ENCODE measurements at places on chromosomes 12 and 14.

- DNase-seq, result no peak
These were observed 23.0 kb upstream of the NRDE2 start for GRCh38 chr14:90354551-90355298.

DNA sequence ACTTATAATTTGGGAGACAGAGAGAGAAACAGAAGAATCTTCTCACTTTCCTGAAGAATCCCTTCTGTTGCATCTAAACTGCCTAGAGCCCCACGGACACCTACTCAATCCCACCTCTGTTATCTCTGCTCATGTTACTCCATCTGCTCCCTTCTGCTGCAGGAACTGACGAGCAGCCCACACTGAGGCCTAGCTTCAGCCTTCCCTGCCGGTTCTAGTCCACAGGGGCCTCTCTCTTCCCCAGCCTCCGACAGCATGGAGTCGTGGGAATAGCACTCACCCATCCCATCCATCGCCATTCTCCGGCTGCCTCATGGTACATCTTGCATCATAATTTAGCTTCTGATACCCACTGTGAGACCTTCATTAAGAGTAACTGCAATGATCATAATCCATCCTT lies 4.0 kb downstream of the RAB15 start:
- DNase-seq, result no peak

DNA sequence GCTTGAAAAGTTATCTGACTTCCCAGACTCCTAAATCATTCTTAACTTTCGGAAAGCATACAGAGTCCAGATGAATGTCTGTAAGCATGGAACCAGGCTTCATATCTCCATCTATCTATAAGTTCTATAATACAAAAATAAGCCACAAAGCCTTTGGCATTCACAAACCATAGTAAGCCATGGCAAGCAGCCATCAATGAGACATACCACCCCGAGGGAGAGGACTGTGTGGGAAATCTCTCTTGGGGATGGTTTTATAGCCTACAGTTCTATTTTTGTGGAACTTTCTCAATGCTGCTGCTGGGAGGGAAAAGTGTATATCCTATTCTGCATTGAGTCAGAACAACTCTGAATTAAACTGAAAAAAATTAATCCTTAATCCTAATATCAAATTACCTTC lies 20.4 kb downstream of the EGLN3 start:
- DNase-seq, result no peak

DNA sequence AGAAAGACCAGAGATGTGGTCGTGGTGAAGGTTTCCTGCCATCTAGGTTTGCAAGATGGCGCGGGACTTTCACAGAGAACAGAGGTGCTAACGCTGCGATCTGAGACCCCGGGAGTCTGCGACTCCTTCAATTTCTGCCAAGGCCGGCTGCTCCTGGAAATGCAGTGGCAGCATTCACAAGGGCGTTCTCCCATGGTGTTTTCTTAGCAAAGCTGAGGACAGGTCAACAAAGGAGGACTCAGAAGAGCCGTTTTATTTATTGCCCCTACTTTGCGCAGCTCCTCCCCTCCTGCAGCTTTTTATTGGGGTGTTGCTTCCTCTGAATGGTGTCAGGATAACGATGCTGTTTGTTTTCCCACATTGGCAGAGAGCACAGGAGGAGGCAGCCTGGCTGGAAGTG lies 86.3 kb downstream of the TMEM132C start:
- no peak for DNase-seq

DNA sequence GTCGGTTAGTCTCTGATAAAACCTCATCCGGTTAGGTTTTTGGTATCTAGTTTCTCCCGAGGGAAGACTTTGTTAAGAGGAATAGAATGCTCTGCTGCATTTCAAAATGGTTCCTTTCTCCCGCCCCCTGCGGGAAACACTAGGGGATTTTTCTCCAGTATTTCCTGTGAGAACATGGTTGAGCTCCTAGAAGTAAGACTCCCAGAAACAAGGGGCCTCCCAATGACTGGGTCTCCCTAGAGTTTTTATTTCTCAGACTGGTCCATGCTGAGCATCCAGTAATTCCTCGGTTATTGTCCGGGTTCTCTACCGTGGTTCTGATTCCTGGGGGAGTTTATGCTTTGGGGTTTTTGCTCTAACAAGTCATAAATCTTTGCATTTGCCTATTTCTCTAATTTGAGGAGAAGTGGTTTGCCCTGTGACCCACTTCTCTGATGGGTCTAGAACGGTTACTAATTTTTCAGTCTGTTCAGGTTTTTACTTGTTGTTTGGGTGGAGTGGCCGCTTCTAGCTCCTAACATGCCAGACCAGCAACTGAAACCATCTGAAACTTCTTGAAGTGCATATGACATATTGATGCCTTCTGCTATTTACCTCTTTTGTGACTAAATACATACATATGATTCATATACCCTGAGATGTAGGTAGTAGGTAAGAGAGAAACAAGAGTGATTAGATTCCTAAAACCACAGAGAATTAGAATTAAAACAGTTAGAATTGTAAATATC lies 25.1 kb downstream of the TESPA1 start:
- no peak for DNase-seq

DNA sequence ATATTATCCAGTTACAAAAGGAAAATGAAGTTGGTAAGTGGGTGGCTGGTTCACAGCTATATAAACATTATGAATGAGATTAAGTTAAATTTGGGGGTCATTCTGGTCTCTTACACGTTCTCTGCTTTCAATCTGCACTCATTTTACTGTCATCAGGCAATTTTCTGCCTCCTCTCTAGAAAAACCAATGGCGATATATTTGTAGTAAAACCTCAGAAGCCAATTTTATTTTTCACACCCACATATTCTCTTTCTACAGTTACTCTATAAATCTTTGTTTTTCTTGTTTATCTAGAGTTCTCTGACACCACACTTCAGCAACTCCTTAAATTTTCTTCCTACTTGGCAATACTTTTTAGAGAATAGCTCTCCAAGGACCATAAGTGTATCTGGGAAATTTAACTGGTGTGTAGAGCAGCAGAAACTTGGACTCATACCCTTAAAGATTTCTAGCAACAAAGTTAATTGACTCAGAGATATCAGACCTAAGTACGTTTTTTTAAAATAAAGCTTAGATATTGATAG lies 926.9 kb downstream of the TMTC2 start:
- DNase-seq, result no peak

GRCh38 chr14:76776428-76777251 lies 15.4 kb downstream of the VASH1 start:
- no peak for DNase-seq

- DNase-seq, result no peak
These were observed 14.1 kb downstream of the ALDH1L2 start for GRCh38 chr12:105069936-105070702.

DNA sequence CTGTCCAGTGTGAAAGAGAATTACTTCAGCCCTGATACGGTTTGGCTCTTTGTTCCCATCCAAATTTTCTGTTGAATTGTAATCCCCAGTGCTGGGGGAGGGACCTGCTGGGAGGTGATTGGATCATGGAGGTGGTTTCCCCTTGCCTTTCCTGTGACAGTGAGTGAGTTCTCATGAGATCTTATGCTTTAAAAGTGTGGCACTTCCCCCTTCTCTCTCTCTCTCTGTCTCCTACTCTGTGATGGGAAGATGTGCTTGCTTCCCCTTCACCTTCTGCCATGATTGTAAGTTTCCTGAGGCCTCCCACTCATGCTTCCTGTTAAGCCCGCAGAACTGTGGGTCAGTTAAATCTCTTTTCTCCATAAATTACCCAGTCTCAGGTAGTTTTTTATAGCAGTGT lies 5.5 kb upstream of the SLC15A5 start:
- no peak for DNase-seq

DNA sequence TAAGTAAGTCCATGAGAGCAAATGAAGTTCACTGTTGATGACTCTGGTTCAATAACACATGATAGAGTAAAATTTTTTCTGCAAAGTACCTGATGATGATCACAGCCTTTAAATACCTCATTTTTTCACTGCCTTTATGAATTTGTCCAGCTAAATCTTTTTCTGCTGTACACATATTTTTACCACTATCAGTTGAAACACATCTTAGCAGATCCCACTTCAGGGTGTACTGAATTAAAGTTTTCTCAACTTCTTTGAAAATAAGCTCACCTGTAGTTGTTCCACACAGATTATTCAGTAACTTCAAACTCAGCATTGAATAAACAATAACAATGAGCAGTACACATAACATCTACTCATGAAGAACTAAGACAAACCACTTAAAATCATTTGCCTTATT lies 385.9 kb downstream of the NELL2 start:
- DNase-seq, result no peak

GRCh38 chr12:50581226-50582184 lies 76.7 kb downstream of the DIP2B start:
- no peak for DNase-seq

Data from stimulated activated CD4-positive, alpha-beta T cell treated with anti-CD3 and anti-CD28 coated beads, TNF-alpha, amount 100 ng/mL, for 1 hour (primary cell).